ENCODE measurements at places on chromosomes 2 and 18. TPM values are rescaled to one million over a fixed set of nuclear protein-coding genes. Genes with fewer than 3 reads are reported as not detected.

DNA sequence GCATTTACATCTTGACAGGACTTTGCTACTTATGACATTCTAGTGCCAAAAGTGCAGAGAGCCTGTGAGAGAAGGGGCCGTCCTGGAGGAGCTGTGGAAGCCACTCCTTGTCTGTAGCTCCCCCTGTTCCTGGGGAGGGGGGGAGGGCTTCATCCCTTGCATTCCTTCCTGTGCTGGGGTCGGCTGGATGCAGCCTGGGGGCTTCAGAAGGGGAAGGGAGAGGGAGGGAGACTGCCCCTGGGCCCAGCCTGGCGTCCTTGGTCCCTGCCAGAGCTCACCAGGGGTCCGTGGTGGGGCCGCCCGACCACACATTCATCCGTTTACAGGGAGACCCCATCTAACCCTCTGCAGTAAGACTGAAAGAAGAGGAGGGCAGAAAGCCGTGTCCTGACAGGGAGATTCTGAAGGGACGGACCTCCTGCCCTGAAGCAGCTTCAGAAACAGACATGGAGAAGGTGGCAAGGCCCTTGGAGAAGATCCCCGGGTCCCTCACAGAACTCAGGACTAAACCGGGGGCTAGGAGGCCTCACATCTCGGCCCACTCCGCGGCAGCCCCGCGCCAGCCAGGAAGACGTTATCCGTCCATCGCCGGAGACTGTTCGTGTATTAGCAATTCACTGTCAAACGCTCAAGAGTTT, 258.3 kb upstream of the SALL3 start:
- DNase-seq, result no peak

GRCh38 chr2:239200646-239201530, 199.9 kb downstream of the HDAC4 start:
- no peak for DNase-seq

DNA sequence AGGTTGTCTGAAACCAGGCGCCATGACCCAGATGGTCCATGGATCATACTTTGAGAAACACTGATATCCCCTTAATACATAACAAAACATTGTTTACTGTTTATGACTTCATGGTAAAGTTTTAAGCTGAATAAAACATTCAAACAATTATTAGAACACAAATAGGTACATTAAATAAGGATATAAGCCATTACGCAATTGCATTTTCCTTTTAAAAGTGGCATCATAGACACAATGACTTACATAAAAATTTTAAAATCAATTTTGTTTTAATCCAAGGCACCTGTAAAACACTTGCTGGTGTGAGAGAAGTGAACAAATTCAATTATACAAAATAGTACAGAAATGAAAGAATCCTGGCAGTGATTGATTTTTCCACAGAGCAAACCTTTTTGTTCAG, 10.2 kb upstream of the CPLX4 start:
- DNase-seq, result no peak

GRCh38 chr2:131029812-131030211, 63.4 kb downstream of the FAM168B start:
- DNase-seq, result no peak

AGXT gene
- total RNA-seq, result 0.17 TPM

TMEM200C gene
- 7.6 TPM for total RNA-seq

Measured in adrenal gland (tissue), 19 donors.